ENCODE measurements at places on chromosomes 2 and 18. TPM values are rescaled to one million over a fixed set of nuclear protein-coding genes. Genes with fewer than 3 reads are reported as not detected.

The LPIN2 gene
- 16.4 TPM for total RNA-seq

- no peak for DNase-seq
Measured at GRCh38 chr2:23904215-23904614, 22.7 kb downstream of the ATAD2B start.

DNA sequence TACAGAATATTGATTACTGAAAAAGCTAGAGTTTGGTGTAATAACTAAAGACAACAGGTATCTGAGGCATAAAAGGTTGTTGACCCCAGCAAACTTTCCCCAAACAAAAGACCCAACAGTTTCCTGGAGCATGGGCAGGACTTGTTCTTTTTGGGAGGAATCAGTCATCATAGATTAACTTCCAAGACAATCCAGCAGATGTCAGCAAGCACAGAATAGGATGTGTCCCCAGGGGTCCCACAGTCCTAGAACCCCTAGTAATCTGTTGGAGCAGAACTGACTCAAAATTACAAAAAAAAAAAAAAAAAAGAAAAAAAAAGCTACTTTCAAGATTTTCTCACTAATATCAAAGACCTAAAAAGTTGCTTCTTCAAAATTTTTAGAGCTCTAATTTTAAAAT lies 564.7 kb upstream of the SLC39A10 start:
- DNase-seq, result no peak

The TNFRSF11A gene
- 3.6 TPM for total RNA-seq

DNA sequence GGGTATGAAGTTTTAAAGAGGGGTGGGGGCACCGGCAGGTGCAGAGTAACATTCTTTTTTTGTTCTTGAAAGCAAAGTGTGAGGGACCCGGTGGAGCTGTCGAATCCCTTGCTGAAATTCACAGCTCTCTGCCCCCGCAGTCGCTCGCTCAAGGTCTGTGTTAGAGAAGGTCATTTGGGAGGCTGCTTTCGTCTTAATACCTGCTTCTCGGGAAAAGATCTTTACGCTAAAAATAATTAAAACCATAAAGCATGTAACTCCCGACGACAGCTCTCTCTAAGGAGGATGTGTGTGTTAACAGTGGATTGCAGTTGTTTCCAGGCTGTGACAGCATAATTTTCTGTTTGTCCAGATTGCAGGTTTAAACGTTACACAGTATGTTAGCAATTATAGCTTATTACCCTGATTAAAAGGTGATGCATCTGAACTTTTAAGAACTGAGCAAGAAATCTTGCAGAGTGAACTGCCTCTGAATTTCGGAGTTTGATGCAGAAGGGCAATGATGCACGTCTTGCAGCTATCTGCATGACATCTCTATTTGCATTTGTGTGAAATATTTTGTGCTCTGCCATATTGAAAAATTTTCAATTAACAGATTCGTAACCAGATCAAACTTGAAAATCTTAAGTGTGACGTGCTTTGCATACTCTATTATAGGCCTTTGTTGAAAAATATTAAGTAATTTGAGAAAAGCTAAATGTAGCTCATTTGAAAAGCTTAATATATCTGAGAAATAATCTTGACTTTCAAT lies 954 bp downstream of the RAPGEF4 start:
- no peak for DNase-seq

DNA sequence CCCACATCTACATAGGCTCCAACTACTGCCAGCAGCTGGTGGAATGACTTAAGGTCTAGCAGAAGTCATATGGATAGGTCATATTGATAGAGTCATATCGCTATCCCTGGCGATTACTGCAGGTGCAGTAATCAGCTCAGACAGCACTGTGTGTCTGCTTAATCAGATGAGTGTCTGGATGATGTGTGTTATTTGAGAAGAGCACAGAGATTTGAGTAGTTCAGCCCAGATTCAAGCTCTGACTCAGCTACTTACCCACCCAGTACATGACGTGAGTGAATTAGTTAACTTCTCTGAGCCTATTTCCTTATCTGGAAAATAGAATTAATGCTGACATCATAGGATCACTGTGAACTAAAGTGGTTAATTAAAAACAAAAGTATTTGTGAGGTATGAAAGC lies 78.9 kb downstream of the EHD3 start:
- DNase-seq, result no peak

- no peak for DNase-seq
Measured at GRCh38 chr2:12119841-12120240, 373.4 kb downstream of the LPIN1 start.

The PSTPIP2 gene
- total RNA-seq, result 3.2 TPM

DNA sequence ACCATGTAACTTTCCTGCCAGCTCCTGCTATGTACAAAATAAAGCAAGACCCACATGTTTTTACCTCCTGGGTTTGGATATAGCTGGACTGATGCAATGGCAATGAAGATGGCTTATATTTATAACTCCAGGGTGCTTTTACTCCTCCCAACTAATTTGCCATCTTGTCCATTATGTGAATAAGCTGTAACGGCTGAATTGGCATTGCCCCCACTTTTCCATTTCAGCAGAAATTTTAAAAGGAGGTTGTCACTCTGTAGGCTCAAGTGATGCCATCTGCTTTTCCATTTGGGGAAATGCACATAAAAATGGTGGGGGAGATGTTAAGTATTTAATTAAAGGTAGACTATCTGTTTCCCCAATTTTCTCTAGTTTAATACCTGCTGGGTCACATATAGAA lies 345.5 kb downstream of the ERBB4 start:
- no peak for DNase-seq

- no peak for DNase-seq
Measured at GRCh38 chr2:49914281-49914680, 760.0 kb upstream of the FSHR start.

The THOC1 gene
- total RNA-seq, result 17.3 TPM

The CD302 gene
- 31.4 TPM for total RNA-seq

DNA sequence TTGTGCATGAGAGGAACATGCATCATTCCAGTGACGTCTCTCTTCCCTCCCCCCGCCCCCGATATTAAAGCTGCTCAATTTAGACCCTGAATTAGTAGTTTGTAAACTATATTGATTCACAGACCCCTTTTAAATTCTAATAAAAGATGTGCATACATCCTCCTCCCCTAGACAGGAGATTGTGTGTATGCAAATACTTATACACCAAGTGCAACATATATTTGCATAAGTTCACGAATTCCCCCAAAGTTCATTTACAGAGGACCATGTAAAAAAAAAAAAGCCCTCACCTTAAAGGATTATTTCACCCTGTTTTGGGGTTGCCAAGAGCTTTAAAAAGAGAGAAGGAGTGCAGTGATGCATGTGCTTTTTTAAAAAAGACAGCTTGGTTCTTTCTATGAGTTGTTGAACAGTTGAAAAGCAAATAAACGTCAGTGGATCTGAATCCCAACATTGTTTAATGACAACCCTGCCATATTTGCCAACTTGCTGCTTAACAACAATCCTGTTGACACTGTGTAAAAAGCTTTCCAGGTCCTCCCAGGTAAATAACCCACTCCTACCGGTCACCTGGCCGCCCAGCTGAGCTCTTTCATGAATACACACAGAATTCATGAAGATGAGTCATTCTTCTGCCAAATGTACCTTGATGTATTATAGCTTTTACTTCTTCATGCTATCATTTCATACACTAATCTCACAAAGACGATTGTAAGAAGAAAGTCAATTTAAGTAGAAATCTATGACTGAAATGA lies 211.5 kb downstream of the IKZF2 start:
- no peak for DNase-seq

GRCh38 chr18:35071819-35072247 lies 30.6 kb downstream of the MAPRE2 start:
- no peak for DNase-seq

DNA sequence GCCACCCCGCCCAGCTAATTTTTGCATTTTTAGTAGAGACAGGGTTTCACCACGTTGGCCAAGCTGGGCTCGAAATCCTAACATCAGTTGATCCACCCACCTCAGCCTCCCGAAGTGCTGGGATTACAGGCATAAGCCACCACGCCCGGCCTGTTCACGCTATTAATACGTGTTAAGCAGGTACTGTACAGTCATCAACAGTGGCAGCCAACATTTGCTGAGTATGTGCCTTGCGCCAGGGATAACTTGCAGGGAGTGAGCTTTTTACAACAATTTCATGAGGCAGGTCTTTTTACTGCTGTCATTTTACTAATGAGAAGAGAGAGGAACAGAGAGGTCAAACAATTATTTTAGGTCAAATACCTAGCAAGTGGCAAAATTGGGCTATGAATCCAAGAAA lies 115.2 kb downstream of the AP1S3 start:
- DNase-seq, result no peak

- no peak for DNase-seq
Measured at GRCh38 chr2:195899226-195899625, 169.4 kb downstream of the DNAH7 start.

The RIT2 gene
- total RNA-seq, result not detected

DNA sequence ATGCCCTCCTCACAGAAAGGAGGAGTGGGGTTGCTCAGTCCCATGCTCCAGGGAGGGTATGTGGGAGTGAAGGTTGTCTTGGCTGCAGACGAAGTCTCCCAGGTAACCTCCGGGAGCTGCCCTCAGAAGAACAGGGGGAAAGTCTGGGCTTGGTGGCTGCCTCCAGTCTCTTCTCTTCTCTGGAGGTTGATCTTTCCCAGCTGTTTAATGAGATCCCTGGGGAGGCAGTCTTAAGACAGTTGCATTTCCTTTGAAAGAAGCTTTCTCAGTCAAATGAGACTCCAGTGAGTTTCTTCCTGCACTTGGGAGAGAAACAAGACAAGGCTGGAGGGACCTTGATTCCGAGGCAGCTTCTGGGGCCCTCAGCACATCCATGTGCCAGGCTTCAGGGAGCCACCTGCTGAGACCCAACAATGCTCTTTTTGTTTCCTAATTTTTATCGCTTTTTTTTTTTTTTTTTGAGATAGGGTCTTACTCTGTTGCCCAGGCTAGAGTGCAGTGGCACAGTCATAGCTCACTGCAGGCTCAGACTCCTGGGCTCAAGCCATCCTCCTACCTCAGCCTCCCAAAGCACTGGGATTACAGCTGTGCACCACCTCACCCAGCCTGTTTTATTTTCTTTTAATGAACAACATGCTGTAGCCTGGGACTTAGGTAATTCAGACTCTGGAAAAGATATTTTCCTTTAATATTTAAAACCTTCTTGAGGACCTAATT lies 71.7 kb upstream of the TPO start:
- DNase-seq, result no peak

- no peak for DNase-seq
Measured at GRCh38 chr2:29576231-29576630, 345.2 kb downstream of the ALK start.

DNA sequence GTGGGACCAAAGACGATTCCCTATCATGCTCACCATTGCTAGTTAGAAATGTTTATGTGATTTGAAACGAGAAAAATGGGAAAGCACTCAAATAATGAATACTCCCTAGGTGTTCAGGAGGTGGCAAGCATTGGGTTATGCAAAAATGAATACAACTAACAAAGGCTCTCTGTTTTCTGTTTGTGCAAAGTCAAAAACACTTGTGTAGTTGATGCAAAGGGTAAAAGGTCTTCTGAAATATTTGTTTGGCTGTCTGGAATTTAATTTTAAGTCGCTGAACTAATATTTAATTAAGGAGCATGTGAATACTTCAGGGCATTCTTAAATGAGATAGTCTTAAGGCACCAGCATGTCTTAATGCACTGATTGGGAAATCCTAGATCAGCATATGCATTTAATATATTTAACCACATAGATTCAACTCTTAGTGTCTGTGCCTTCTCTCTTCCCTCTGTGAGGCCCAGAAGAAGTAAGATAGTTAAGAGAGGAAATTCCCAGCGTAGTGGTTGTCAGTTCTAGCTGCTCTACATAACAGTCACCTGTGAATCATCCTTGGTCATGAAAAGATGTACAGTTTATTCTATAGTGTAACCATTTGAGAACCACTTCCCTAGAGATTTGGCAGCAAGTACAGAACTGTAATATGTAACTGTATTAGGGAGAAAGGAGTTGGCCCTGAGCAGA lies 111.9 kb downstream of the EPC2 start:
- DNase-seq, result no peak

DNA sequence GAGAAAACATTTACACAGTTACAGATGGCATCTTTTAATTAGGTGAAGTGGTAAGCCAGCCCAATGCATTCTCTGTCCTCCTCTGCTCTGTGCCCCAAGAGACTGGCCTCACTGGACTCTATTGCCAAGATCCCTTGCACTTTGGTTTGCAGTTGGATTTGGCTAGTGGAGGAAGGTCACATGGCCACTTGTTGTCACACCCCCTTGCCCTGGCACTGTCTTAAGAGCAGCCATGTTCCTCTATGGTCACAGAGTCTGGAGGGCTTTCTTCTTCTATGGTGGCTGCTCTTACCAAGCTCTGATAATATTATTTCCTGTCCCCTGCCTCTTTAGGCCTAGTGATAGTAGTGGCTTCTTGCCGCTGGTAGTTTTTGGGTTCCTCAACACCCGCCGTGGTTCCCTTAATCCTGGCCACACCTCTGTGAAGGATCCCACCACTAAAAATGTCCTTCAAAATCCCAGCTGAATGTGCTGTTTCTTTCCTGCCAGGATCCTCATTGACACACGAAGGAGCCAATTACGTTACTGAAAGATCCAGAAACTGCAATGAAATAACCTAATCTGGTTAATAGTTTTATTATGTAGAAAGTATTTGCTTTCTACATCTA lies 111.1 kb downstream of the CDC42EP3 start:
- no peak for DNase-seq
